Stimulated activated memory B cell treated with anti-CD40 and anti-IgM and Interleukin-4, amounts not matched to agents 10 μg/mL and 1 μg/mL and 100 μg/mL, for 72 hours (primary cell): ENCODE measurements at places on chromosomes 11 and 22.

- no peak for ATAC-seq
These were observed 24.2 kb downstream of the BLID start for GRCh38 chr11:122091835-122092234.

- no peak for ATAC-seq
These were observed 72.7 kb downstream of the FANCF start for GRCh38 chr11:22552885-22553284.

DNA sequence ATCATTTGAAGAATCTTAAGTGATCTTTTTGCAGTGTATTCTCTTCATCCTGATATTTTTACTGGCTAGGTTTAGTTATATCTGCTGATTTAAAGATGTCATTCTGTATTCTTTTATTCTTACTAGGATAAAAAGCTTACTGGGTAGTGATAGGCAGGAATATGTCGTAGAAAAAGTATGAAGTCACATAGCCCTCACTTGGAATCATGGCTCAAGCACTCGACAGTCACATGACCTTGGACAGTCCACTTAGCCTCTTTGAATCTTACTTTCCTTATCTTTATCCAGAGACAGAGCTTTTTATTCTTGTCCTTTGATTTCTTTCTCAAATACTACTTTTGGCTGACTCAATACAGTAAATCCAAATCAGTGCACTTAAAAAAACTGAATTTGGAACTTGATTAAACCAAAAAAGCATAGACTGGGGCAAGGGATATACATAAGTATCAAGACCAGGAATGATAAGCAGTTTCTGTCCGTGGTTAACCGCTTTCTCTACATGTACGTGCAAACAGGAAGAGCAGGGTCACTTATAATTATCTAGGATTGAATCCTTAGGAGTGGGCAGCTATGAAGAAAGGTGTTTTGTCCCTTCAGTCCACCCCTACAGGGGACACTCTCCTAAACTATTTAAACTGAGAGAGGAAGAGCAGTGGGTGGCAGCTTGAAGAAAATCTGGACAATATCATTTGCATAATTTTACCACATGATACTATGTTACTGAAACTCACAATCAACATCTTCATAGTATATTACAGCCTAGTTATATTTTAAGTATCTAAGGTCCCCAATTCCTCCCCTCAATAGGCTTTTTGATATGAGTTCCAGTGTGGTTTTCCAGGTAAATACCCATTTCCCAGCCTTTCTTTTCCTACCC lies 8.0 kb downstream of the MMP7 start:
- ATAC-seq: no peak

GRCh38 chr11:94199136-94200130 lies 70.8 kb downstream of the PANX1 start:
- no peak for ATAC-seq

- ATAC-seq: no peak
These were observed 38.0 kb downstream of the BCR start for GRCh38 chr22:23218053-23218866.

- ATAC-seq: no peak
These were observed 15.2 kb downstream of the PRPF19 start for GRCh38 chr11:60891103-60891741.

DNA sequence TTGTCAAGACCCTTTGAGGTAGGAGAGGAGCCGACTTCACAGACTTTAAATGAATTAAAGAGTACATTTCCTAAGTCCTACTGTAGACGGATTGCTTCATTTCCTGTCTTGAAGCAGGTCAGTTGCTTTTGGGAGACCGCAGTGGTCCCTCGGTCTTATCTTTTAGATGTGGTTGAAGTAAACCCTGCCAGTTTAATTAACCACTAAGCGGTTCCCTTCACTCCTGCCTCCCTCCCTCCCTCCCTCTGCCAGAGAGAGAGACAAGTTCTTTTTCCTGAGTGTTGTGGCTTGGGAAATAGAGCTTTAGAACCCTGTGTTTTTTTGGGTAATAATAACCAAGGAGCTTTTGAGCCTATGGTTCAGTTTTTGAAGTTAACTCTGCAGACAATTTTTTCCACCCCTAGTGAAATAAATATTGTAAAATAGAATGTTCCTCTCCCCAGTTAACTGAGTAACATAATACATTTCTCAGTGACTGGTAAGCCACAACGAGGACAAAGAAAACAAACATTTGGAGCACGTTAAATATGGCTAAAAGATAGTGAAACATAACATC lies 147.5 kb downstream of the LDLRAD3 start:
- ATAC-seq: no peak

DNA sequence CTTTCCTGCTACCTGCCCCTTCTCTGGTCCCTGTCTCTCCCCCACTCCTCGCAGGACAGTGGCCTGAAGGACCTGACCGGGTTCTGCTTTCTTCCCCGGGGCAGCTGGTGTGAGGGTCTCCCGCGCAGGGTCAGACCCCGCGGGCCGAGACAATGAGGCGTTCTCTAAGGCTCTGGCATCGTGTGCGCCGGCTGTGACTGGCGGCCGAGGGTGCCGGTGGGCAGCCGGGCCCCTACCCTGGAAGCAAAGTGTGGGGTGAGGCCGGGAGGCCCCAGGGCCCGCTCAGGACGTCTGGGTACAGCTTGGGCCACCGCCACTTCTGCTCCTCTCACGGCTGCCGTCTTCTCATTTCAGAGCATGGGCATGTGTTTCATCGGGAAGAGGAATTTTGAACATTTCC lies 16.3 kb downstream of the TRMU start:
- no peak for ATAC-seq

DNA sequence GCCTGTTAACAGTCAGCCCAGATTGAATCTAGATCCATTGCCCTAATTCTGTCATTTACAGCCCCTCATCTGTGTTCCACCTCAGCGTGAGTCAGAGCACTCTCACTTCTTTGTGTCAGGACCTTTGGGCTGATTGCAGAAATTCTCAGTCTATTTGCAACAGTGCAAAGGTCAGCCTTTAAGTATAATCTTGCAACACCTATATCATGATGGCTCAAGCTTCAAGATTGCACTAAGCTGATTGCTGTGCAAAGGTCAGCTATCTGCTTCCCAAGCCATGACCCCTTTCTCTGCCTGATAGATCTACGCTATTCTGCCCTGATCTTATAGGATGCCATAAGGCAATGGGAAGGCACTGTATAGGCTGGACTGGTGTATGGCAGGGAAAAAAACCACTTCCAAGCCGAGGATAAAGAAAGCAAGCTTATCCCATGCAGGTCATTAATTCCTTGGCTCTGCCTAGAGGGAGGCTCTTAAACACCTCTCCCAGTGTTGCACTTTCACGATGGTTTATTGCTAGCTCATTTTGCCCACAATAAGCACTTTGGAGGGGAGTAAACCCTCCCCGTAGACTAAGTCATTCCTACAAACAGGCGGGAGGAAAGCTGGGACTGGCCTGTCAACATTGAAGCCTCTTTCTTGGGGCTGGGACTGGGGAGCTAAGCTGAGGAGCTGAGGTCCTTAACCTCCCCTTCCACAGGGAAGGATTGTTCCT lies 100.6 kb downstream of the RRAS2 start:
- ATAC-seq: no peak

DNA sequence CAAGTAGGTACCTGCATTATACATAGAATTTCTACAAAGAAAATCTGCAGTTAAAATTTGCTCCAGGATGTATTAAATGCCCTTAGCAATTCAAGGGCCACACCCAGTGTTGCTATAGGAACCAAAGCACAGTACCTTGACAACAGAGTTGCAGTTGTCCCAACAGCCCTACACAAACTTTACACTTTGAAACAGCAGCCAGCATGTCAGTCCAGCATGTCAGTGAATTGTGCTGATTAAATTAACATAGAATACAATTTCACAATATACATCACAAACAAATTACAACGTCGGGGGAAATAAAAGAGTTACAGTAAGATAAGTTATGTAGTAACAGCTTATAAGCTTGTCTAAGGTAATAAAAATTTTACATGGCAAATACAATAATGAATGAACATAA lies 389.2 kb downstream of the SOX6 start:
- no peak for ATAC-seq

- ATAC-seq: no peak
These were observed 113.1 kb downstream of the CSNK2A3 start for GRCh38 chr11:11239959-11240358.

GRCh38 chr11:96341211-96342013 lies 1.6 kb downstream of the MAML2 start:
- ATAC-seq: peak; percentile 70

GRCh38 chr22:44219101-44219870 lies 38.6 kb downstream of the PARVG start:
- no peak for ATAC-seq

- no peak for ATAC-seq
These were observed 302.6 kb upstream of the FAT3 start for GRCh38 chr11:91921974-91922373.

- ATAC-seq: peak; percentile 90
These were observed 32.2 kb upstream of the ARFGAP3 start for GRCh38 chr22:42889304-42889703.

GRCh38 chr22:48886604-48887393 lies 940.9 kb downstream of the BRD1 start:
- ATAC-seq: no peak

DNA sequence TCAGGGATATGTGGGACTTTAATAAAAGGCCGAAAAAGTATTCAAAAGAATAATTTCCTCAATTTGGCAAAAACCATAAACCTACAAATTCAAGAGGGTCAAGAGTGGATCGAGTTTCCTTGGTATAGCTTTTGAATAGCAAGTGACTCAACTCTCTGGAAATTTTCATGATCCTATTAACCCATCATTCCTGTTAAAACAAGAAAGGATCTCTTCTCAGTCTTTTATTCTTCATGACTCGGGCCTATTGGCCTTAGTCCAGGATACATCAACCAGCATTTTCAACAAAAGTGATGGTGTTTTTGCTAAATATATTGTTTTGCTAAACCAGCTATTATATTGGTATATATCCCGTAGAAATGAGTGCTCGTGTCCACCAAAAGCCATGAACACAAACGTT lies 110.3 kb downstream of the ATXN10 start:
- no peak for ATAC-seq
